ENCODE measurements at places on chromosomes 7 and 10.

DNA sequence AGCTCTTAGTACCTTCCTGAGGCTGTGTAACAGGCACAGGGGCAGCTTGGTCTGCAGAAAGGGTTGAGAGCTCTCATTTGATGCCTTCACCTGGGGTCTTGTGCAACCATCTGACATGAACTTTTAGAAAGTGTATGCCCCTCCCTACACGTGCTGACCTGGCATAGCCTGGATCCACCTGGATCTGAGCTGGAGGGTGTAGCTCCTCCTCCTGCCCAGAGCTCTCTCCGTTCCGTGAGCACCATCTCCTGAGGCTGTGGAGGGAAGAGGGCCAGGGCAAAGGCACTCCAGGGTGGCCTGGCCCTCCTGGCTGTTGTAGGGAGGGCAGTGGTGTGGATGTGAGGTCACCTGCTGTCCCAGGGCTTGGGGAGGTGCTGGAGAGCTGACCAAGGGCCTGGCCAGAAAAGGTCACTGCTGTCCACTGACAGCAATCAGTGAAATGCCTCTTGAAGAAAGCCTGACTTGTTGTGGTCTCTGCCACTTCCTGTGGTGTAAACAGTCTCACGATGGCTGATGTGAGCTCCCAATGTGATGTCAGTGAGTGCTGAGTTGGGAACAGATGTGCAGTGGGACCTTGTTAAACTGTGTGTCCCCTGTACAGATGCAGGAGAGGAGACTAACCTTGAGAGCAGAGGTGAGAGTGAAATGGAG, 23.0 kb downstream of the AMZ1 start:
- no peak for DNase-seq

GRCh38 chr10:13660551-13660920, 73.8 kb downstream of the PRPF18 start:
- DNase-seq = no peak

GRCh38 chr10:62666275-62666674, 138.2 kb upstream of the ADO start:
- no peak for DNase-seq

GRCh38 chr7:122552769-122553168, 146.1 kb downstream of the RNF133 start:
- no peak for DNase-seq

- no peak for DNase-seq
Measured at GRCh38 chr10:121099181-121099580, 248.0 kb downstream of the WDR11 start.
